ENCODE measurements at places on chromosomes 1 and 21. TPM values are rescaled to one million over a fixed set of nuclear protein-coding genes. Genes with fewer than 3 reads are reported as not detected.

The CDK11B gene
- 44.3 TPM for total RNA-seq

DNA sequence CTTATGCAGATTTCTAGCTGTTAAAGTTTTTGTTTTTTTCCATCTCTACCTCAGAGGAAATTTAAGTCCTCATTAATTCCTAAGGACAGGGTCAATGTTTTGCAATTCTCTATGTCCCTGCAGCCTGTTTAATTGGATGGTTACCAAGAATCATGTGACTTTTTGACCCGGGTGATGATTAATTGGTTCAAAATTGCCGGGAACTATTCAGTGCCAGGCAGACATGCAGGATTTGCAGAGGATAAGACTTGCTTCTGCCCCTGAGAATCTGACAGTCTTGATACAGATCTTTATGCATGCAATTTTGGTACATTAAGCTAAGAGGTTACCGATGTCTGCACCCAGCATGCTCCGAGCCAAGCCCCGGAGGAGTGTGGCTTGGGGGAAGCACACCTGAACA lies 87.9 kb downstream of the PLPP3 start:
- no peak for DNase-seq

GRCh38 chr1:67175530-67176087 lies 9.4 kb downstream of the IL23R start:
- DNase-seq: no peak

The EXO1 gene
- not detected for total RNA-seq

The OLIG1 gene
- not detected for total RNA-seq

- DNase-seq: no peak
Observed at GRCh38 chr1:112818990-112819689, 104.0 kb upstream of the PPM1J start.

Measured in naive thymus-derived CD8-positive, alpha-beta T cell (primary cell).